CD4-positive, alpha-beta T cell treated with Interleukin-6 for 4 hours (primary cell): ENCODE measurements at places on chromosomes 7 and 10.

- no peak for DNase-seq
Measured at GRCh38 chr10:99224766-99225165, 10.9 kb downstream of the HPSE2 start.

- no peak for DNase-seq
Measured at GRCh38 chr7:117218700-117219099, 104.2 kb downstream of the WNT2 start.

GRCh38 chr7:143352531-143353002, 9.9 kb downstream of the FAM131B start:
- no peak for DNase-seq

- no peak for DNase-seq
Measured at GRCh38 chr7:43537765-43538403, 45.0 kb upstream of the STK17A start.

GRCh38 chr7:127541548-127541947, 43.8 kb downstream of the GCC1 start:
- DNase-seq: no peak

DNA sequence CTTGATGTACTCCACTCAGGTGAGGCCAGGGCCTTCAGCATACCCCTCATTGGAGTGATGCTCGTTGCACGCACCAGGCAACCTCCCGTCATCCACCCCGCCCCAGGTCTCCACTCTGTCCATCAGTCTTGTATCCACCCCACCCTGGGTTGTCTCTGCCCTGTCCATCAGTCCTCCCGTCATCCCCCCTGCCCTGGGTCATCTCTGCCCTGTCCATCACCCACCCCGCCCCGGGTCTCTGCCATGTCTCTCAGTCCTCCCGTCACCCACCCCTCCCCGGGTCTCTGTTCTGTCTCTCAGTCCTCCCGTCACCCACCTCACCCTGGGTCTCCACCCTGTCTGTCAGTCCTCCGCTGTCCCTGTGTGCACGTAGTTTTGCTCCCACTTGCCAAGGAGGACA, 59.9 kb downstream of the WDR37 start:
- no peak for DNase-seq

- DNase-seq: no peak
Measured at GRCh38 chr7:105862276-105862675, 14.1 kb downstream of the ATXN7L1 start.

DNA sequence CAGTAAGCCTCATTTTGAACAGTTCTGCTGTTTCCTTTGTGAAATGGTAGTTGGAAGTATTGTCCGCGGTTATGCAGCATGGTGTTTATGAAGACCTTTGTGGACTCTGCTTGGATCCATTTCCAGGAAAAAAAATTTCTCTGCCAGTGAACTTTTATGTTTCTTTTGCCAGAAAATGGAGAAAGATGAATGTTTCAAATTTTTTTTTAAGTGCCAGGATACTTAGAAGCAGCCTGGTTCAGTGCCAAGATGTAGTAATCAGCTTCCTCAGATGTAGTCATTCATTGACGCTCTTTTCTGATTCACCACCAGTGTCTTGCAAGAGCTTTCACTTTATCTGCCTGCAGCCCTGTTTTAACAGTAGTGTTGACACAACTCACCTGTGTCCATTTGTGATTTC, 258.2 kb downstream of the SDK1 start:
- no peak for DNase-seq

- DNase-seq: no peak
Measured at GRCh38 chr7:140058517-140058916, 4.2 kb downstream of the PARP12 start.

GRCh38 chr10:32516567-32517495, 70.9 kb downstream of the CCDC7 start:
- no peak for DNase-seq

- no peak for DNase-seq
Measured at GRCh38 chr7:32062150-32062549, 8.1 kb downstream of the PDE1C start.

DNA sequence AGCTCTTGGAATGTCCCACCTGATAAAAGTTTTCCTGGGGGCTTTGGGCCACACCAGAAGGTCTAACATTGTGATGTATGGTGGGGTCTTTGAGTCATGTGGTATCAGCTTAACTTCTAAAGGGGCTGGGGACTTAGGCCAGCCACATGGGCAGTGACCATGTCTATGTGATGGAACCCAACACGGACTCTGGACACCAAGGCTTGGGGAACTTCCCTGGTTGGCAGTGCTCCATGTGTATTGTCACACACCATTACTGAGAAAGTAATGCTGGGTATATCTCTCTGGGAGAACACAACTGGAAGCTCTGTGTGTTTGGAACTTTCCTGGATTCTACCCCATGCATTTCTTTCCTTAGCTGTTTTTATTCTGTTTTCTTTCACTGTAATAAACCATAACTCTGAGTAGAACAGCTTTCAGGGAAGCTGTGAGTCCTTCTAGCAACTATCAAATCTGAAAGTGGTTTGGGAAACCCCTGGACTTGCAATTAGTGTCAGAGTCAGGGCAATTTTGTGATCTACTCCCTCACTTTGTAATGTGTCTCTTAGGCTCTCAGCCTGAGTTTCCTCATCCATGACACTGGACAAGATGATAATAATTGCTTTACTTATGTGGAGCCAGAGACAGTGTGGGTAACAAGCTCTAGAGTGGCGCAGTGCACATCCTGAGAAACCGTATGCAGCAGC, 28.4 kb upstream of the AGK start:
- no peak for DNase-seq

DNA sequence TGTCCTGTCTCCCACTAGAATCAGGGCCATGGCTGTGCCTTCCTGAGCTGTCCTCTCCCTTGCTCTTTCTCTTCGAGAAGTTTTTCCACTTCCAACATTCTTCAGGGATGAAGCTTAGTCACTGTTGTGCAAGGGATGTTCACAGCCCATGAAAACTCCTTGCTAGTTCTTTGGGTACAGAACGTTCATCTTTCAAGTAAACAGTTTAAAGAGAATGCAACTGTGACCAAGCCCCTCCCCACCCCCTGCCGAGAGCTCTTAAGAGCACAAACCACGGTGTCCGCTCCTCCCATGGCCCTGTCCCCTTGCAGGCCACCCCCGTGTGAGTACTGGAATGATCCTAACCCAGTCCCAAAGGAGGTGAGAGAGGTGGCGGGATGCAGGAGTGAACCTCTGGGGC, 161.1 kb upstream of the RHEB start:
- DNase-seq: no peak

DNA sequence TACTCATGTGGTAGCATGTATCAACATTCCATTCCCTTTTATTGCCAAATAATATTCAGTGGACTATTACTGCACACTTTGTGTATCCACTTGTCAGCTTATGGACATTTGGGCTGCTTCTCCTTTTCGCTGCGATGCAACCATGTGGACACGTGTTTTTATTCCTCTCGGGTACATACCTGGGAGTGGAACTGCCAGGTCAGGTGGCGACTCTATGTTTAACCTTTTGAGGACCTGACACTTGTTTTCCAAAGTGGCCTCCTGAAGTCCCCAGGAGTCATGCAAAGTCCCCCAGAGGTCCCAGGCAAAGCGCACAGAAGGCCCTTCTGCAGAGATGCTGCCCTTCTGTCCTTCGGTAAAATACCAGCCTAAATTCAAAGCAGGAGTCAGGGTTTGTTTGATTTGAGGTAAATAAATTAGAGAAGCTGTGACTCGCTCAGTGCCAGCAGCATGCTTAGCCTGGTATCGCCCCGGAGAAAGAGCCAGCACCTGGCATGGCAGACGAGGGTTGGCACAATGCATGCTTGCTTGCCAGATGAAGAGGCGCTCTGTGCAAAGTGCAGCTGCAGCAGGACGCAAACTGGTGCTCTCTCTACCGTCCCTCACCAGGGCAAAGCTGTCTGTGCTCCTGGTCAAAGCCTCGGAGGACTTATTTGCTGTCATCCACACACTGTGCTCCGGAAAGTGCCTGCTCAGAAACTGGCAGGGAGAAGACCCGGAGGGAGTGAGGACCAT, 37.8 kb downstream of the HIPK2 start:
- no peak for DNase-seq

- no peak for DNase-seq
Measured at GRCh38 chr7:41033500-41033899, 669.4 kb downstream of the INHBA start.

DNA sequence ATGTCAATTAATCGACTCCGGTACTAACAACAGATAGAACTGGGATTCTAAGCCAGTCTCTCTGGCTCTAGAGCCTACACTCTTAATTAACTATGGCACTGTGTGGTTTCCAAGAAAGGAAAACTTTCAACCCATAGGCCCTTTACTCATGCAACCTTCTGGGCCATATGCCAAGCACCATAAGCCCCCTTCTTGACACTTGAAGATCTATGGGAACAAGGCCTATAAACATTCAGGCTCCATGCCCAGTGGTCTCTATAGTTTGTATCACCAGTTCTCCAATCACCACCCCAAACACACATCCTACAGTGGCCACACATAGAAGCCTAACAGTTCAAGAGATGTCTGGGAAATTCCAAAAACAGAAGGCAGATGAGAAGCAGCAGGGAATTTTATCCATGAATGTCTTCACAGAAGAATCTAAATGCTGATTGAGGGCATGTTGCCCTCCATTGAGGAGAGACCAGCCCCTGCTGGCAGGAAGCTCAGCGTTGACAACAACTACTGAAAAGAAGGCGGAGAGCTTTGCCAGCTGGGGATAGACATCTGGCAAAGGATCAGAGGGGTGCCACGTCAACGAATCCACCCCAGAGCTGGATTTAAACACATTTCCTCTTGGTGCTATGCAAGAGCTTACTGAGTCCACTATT, 64.4 kb downstream of the GRM3 start:
- no peak for DNase-seq

DNA sequence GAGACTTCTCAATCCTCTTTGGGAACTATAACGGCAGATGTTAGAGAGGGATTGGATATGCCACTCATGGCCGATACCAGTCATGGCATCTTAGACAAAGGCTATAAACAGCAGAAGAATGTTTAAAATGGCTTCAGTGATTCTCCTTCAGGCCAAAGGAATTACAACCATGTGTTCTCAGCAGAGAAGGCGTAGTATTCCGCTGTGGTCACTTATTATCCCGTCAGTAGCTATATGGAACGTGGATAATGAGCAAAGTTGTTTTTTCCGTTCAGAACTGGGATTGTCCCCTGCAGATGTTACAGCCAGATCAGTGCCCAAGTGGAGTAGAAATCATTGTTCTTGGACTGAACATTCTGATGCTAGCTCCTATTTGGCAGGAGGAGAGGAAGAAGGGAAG, 43.1 kb downstream of the TEX36 start:
- DNase-seq: no peak

- peak; percentile 61 for DNase-seq
Measured at GRCh38 chr7:106793015-106793975, 71.8 kb upstream of the PIK3CG start.

- no peak for DNase-seq
Measured at GRCh38 chr10:69409968-69410367, 6.8 kb downstream of the TACR2 start.

- DNase-seq: no peak
Measured at GRCh38 chr7:170551-171363, 21.6 kb upstream of the FAM20C start.

DNA sequence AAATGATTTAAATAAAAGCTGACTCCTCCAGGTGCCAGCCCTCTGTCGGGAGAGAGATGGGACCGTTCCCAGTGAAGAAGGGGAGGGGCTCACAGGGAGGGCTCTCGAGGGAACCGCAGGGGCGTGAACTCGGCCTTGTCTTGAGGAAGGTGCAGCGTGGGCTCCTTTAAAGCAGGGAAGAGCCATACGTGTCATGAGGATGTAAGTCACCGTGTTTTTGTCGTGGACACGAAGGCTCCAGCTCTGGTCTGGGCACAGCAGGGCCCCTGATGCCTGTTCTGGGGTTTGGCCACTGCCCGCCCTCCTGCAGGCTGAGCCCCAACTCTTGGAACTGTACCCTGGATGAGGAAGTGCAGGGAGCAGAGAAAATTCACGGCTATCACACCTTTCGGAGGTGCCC, 45.0 kb downstream of the JAKMIP3 start:
- DNase-seq: no peak

- no peak for DNase-seq
Measured at GRCh38 chr10:105763611-105764010, 1122.5 kb downstream of the SORCS3 start.

- no peak for DNase-seq
Measured at GRCh38 chr10:133356549-133357284, 1.1 kb downstream of the FUOM start.

DNA sequence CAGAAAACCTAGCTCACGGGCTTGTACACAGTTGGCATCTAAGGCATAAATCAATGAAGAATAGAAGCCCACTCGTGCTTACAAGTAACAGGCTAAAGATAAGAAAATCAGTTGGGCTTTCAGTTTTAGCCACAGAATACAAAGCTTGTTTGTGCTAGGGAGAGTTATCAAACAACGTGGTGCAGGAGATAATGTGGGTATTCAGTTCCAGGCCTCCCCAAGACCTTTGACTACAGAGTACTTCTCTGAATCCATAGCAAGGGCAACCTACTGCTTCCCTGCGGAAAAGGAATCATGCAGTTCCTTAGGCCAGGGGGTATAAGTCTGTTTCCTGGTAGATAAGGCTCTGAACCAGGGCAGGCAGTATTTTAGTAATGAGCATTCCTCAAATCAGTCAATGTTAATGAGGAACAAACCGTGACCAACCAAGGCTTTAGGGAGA, 219.5 kb upstream of the CSTF2T start:
- DNase-seq: no peak

- no peak for DNase-seq
Measured at GRCh38 chr10:119479532-119479931, 63.0 kb downstream of the RGS10 start.

GRCh38 chr7:44212018-44212417, 11.2 kb downstream of the YKT6 start:
- DNase-seq: no peak

- DNase-seq: no peak
Measured at GRCh38 chr10:11082526-11082925, 64.9 kb downstream of the CELF2 start.

DNA sequence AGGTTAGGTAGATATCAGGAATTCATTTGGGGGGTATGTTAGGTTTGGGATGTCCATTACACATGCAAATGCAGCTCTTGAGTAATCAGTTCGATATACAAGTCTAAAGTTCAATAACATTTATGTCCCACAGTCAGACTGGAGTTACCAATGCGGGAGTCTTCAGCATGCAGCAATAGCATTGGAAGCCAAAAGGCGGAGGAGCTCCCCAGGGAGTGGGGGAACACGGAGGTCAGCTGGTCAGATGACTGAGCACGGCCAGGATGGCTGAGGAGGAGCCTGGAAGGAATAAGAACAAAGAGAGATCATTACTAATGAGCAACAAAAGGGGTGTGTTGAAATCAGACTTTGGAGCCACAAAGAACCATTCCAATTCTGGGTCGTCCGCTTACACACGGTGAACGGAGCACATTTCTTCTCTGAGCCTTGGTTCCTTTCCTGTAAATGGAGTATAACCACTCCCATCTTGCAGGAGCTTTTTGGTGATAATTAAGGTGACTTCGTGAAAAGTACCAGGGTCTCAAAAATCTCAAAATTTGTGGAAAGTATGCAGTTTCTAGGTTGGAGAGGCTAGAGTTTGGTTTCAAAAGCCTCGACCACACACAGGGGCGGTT, 478 bp upstream of the ZNF22 start:
- DNase-seq: no peak

- no peak for DNase-seq
Measured at GRCh38 chr7:55130395-55131141, 111.8 kb downstream of the EGFR start.

GRCh38 chr10:101545898-101546297, 42.2 kb downstream of the POLL start:
- no peak for DNase-seq
